Stimulated activated CD4-positive, alpha-beta T cell treated with anti-CD3 and anti-CD28 coated beads, Interleukin-1b, Interleukin-23, amount 100 ng/mL, for 24 hours (primary cell): ENCODE measurements at places on chromosomes 4 and X.

DNA sequence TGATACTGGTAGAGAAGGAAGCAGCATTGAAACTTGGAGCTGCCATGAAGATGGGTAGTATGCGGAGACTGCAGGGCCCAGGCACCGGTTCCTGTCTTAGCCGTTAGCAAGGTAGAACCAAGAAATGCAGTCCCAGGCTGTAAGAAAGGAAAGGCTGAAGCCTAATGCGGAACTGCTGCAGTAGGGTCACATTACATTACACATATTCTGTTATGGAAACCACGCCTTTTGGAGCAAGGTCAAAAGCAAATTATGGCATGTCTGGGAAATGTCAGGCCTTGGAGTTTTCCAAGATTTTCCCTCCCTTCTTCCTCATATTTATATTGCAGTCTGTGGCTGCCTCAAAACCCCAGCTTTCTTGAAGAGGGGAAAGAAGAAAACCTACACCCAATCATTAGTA, 204.8 kb upstream of the RASGEF1B start:
- DNase-seq: no peak

GRCh38 chrX:23434356-23434884, 99.8 kb downstream of the PTCHD1 start:
- DNase-seq: no peak

DNA sequence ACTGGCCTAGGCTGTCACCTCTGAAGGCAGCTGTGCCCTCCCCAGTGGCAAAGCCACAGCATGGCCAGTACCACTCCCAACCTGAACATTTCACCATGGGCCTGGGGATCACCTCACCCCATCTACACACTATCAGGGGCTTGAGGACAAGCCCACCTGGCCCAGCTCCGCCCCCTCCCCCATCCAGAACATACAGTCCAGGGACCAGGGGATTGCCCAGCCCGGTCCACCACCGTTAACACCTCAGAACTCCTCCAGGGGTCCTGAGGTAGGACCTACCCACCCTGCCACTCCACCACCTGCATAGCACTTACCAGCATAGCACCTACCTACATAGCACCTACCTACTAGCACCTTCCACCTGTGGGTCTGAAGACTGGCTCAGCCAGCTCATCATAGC, 179.8 kb downstream of the EDA start:
- no peak for DNase-seq

DNA sequence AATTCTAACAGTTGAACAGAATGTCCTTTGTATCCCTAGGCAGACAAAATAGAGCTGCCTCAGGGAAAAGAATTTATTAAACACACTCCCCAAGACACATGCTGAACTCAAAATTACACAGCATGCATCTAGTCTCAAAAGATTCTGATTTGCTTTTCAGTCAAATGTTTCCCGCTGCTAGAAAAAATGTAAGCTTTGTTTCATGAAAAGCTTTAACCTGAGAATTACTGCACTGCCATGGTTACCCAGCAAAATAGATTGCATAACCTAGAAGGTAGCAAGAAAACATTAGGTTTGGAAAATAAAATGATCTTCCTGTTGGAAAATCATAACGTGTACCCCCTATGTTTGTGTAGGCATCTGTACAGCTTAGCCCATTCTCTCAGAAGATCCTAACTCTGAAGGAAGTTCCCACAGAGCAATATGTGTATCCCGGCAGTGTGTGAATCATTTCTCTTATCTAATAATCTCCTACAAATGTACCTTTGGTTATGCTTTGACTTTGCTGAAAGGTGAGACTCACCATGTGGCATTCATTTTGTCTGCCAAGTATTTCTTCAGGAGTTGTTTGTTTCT, 646.9 kb downstream of the STPG2 start:
- no peak for DNase-seq

GRCh38 chr4:175511861-175512260, 300.2 kb downstream of the GPM6A start:
- no peak for DNase-seq

DNA sequence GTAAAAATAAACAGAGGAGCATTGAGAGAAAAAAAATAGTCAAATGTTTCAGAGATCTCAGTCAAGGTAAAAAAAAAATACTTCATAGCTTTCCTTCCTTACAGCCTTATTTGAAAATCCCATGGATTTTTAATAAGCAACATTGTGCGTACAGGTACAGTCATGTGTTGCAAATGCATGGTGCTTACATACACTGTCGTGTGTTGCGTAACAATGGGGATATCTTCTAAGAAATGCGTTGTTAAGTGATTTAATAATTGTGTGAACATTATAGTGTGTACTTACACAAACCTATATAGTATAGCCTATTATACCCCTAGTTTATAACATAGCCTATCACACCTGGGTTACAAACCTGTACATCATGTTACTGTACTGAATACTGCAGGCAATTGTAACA, 172.0 kb downstream of the UGT8 start:
- no peak for DNase-seq

DNA sequence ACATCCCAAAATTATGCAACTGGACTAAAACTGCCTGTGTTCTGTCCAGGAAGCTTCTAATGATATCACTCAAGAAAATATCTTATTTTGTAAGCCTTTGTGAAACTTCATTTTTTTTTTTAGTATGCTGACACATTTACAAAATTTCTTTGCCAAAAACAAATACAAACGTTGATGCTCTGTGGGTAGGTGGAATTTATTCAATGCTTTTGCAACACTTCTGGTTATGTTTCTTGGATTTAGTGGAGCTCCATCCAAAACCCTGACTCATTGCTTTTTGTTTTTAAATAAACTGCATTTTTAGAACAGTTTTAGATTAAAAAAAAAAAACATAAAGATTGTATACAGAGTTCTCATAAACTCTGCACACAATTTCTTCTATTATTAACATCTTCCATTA, 250.9 kb upstream of the MAOA start:
- no peak for DNase-seq

- no peak for DNase-seq
Observed at GRCh38 chrX:7223271-7223670, 75.3 kb upstream of the PUDP start.

DNA sequence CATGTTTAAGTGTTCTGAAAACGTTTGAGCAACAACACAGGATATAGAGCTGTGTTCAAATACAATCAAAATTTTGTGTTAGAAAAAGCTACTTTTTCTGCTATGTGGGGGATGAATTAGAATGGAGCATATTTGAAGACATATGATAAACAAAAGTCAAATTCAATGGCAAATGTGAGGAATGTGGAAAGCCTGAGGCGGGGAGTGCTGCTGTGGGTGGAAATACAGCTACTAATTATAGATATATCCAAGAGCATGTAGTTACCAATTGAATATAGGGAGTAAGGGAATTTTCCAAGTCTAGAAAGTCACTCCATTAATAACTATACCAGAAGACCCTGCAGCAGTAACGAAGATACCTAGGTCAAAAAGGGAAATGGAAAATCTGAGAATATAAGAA, 2370.4 kb upstream of the TENM3 start:
- DNase-seq: no peak
